ENCODE measurements at places on chromosomes 5 and 9.

GRCh38 chr5:117623042-117623805 lies 1048.6 kb upstream of the SEMA6A start:
- no peak for DNase-seq

DNA sequence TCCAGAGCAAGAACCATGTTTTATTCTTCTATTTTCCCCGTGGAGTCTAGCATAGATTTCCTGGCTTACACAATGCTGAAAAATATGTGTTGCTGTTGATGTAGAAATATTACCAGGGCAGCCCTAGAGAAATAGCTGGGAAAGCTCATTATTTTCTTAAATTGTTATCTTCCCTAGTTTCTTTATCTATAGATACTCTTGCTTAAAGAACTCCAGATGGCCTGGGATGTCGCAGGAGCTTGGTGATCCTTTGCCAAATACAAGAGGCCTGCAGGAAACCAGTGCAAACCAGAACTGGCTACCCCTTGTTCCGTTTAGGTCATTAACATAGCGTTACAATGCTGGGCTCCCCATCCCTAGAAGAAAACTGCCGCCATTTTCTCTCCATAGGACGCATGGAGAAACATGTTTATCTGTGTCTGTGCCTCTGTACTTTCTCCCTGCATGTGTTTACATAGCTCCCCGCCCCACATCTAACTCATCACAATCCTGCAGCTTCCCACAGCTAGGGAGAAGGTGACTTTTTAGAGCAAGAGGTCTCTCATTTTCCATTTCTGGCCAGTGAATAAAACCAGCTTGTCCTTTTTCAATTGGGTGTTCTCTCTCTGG lies 6.4 kb downstream of the PRLR start:
- DNase-seq = no peak

DNA sequence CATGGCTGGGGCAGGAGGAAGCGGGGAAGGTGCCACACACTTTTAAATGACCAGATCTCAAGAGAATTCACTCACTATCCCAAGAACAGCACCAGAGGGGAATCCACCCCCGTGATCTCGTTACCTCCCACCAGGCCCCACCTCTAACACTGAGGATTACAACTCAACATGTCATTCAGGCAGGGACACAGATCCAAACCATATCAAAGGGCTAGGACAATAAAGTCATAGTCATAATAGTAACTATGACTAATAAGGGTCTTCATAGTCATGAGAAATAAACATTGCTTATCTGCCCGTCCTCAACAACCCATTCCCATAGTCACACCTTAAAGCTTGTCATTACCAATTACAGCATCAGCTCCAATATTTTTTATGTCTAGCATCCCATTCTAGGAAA lies 65.3 kb upstream of the SMC2 start:
- no peak for DNase-seq

- DNase-seq = no peak
Measured at GRCh38 chr9:111969622-111970021, 73.0 kb downstream of the UGCG start.

DNA sequence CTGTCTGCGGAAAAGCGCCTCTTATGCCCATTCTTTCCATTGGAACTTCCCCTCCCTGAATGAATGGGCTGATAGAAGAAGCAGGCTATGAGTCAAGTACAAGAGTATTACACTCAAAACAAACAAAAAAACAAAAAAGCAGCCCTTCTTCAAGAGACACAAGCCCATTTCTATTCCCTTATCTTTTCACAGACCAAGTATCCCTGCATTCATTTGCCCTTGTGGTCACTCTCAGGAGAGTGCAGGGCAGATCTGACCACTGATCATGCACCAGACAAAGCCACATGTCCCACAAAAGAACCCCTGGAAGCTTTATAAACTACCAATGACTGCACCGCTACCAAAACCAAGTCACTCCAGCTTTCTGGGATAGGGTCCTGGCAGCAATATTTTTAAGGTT lies 262.5 kb upstream of the TAS2R1 start:
- DNase-seq = no peak

GRCh38 chr9:21583628-21584377 lies 101.7 kb upstream of the IFNE start:
- no peak for DNase-seq

- no peak for DNase-seq
Measured at GRCh38 chr9:21605489-21605931, 123.4 kb upstream of the IFNE start.

- DNase-seq = no peak
Measured at GRCh38 chr9:6614489-6614888, 31.0 kb downstream of the GLDC start.

DNA sequence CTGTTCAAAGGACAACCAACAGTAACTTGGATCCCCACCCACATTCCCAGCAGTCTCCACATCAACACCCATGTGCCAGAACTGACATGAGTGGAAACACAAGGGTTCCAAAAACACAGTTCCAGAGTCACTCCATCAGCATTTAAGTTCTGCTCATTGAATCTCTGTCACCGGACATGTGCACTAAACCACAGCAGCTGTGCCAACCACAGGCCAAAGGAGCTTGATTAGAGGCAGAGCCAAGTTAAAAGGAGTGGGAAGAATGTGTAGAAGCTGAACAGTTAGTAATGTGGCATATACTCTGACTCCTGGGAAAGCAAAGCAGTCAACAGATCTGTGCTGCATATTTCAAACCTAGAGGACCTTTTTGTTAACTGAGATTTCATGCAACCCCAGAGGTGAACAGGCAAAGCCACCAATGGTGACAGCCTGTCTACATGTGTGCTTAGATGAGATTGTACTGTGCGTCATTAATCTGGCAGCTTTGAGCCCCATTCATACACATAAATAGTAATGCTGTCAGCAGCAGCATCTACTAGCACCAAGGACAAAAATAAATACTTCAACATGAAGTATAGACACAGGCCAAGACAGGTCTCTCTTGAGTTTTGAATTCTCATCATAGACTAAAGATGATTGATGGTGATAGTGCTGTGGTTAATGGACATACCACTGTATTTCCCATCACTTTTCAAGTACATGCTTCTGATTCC lies 16.4 kb upstream of the FST start:
- no peak for DNase-seq

GRCh38 chr9:20397348-20397747 lies 225.0 kb downstream of the MLLT3 start:
- no peak for DNase-seq

GRCh38 chr5:7910738-7911428 lies 41.9 kb downstream of the MTRR start:
- no peak for DNase-seq

DNA sequence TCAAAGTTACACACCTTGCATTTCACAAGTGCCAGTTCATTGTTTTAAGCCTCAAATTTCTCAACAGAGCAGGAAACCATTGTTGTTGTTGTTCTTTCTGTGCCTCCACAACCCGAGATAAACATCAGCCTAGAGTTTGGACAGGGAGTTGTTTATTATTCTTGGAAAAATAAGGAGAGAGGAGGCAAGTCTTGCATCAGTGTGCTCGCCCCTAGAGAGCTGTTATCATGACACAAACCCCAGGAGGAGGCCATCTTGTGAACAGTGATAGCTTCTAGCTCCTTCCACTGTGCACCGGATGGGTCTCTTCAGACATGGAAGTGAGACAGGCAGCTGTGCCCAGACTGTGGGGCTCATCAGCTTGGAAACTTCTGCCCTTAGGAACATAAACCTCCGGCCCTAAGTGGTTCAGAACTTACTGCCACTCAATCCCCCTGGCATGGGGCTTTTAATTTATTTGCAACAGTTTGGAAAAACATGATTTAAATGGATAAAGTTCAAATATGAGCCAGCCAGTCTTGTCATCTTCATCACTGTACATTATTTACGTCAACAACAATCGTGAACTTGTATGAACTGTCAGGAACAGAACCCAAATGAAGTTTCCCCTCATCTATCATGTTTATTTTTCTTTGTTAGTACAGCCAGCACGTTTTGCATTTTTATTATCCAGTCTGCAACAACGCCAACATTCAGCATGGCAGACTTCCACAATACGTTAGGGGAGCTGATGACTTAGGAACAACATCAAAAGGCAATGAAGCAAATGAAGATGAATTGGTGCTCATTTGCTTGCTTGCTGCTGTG lies 181.7 kb upstream of the S1PR3 start:
- DNase-seq = no peak

GRCh38 chr5:154501566-154501965 lies 23.5 kb upstream of the HAND1 start:
- no peak for DNase-seq

DNA sequence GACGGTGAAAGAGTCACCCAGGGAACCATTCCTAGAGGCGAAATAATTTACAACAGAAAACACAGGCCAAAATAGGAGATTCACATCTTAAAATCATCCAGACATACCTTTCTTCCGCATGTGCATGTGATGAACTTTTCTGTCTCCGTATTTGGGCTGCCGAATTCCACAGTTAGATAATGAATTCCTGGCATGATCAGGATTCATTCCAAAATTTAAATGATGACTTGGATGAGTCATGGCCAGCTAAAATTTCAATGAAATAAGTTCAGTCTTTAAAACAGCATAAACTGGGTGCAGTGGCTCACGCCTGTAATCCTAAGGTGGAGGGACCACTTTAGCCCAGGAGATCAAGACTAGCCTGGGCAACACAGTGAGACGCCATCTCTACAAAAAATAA lies 82.7 kb downstream of the DROSHA start:
- DNase-seq = no peak

- DNase-seq = no peak
Measured at GRCh38 chr5:65292196-65292595, 189.5 kb downstream of the ADAMTS6 start.

All from C1 segment of cervical spinal cord (tissue), 14 donors.